ENCODE measurements at places on chromosomes 5 and 9.

DNA sequence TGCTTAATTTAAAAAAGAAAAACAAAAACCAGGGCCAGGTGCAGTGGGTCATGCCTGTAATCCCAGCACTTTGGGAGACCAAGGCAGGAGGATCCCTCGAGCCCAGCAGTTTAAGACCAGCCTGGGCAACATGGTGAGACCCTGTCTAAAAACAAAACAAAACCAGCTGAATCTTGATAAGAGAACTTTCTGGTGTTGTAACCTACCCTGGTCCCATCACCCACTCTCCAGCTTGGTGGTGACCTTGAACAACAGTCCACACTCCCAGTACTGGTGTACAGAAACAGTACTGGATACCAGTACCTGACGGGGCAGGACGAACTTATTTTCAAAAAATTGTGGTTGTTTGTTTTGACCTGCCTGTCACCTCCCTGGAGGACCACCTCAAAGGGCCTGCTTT lies 30.9 kb downstream of the CLTA start:
- no peak for DNase-seq

DNA sequence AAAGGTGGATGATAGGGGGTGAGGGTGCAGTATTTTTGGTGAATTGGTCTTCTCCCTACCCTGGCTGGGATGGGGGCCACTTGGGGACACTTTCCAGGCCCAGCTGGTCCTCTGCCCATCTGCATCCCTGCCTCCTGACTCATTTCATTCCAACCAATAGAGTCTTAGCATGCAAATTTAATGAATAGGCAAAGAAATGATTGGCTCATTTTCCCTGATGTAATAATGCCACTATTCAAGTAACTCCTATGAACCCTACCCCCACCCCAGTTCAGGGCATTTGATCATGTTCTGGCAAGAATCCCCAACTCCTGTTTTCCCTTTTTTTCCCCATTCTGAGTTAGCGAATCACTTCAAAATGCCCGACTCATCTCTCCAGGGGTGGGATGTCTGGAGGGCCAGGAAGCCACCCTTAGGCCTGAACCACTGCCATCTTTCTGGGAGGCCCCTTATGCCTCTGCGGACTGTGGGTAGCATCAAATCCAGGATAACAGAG lies 56.7 kb downstream of the PCDH1 start:
- DNase-seq = no peak

DNA sequence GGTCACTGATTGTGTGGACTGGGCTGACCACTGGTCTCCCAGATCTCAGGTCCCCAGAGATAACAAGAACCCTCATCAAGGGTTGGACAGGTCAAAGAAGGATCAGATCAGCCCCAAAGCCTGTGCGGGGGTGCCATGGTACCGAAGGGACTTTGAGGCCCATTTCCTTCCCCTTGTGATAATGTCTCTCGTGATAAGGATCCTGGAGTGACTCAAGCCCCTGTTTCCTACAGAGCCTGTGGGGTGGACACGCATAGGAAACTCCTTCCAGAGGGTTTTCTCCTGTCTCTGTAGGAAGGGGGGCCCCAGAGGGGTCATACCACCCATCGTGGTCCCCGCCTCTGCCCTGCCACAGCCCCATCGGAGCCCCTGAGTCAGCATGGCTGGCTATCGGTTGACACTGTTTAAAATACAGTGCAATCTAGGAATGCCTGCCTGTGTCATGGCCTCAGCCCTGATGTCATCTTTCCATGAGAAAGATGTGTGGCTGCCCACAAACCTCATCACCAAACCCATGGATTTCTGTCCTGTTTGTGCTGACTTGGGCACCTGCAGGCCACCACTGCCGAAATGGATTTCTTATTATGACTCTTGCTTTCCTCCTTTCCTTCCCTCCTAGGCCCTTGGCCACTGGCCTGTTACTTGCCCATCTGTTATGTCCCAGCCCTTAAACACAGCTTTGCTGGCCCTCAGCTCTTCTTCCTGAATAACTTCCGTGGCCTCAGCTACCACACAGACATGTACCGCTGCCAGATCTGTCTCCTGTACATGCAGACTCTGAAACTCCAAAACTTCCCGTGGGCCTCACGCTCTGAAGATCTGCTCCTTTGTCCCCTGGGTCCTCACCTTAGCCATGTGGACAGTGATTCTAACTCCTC lies 2.9 kb upstream of the CSF2 start:
- DNase-seq = no peak

GRCh38 chr9:3758816-3759576 lies 233.2 kb upstream of the RFX3 start:
- no peak for DNase-seq

- no peak for DNase-seq
These were observed 35.4 kb downstream of the CXXC5 start for GRCh38 chr5:139683295-139684271.
